Nephron progenitor cell (in vitro differentiated cells): ENCODE measurements at places on chromosomes 11 and 22.
A peak's percentile ranks its signal among the peaks of the same experiment; 100 is the strongest.

- no peak for DNase-seq
Measured at GRCh38 chr22:17162731-17163130, 3.7 kb upstream of the HDHD5 start.

GRCh38 chr22:38071421-38072321, 12.3 kb downstream of the SLC16A8 start:
- no peak for DNase-seq

GRCh38 chr11:63592975-63593395, 21.2 kb downstream of the PLAAT3 start:
- DNase-seq, result peak; percentile 23

- no peak for DNase-seq
Measured at GRCh38 chr11:112260490-112260889, at the start of gene PLET1. Gene PLET1 (minus strand): TSS chr11:112260860. CDS start chr11:112260589, 271 bp downstream.

DNA sequence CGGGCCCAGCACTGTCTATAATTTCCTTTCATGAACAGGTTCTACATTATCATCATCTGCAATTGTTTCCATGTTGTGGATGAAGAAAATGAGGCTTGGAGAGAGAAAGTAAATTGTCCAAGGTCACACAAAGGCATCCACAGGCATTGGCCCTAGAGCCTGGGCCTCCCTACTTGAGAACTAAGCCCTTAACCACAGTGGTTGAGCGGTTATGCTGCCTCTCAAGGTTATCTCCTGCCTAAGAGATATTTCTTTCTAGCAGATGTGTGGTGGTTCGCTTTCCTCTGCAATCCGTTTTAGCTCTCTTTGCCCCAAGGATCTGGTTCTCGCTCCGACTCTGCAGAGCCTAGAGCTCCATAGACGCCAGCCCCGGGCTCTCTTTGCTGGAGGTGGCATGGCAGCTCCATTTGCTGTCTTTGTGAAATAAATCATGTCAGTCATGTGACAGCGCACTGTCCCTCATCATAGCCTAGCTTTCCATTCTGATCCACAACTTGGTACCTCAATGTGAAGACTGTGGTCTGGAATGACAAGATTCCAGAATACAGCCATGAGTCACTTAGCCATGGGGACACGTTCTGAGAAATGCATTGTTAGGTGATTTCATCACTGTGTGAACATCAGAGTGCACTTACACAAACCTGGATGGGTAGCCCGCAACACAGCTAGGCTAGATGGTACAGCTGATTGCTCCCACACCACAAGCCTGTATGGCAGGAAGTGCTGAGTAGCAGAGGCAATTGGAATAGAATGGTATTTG, 27.2 kb downstream of the RPS6KA4 start:
- no peak for DNase-seq

DNA sequence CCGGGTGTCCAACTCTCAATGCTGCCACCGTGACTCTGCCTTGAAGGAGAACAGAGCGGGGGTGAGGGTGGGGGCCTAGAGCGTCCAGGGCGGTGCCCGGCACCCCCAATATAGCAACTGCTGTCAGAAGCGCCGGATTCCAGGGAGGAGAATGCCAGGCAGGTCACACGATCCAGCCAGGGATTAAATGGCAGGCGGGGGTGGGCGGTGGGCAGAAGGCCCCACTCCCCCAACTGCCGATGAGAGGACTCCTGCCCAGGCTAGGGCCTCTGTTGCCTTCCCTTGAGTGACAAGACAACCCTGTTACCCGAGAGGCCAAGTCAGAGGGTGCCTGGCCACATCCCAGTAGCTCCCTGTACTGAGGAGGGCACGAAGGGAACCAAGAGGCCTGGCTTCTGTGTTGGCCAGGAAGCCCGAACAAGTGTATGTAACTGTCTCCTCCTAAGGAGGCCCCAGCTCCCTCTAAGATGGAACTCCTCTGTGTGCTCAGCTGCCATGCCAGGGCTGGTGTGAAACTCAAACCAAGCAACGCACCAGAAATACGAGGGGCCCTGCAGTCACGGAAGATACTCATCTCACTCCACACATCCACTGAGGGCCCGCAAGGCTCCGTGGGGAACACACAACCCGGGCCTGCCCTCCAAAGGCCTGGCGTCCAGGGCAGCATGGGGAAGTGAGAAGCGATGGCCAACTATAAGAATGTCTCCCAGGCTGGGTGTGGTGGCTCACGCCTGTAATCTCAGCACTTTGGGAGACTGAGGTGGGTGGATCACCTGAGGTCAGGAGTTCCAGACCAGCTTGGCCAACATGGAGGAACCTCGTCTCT, 3.0 kb downstream of the PACSIN3 start:
- DNase-seq, result no peak

DNA sequence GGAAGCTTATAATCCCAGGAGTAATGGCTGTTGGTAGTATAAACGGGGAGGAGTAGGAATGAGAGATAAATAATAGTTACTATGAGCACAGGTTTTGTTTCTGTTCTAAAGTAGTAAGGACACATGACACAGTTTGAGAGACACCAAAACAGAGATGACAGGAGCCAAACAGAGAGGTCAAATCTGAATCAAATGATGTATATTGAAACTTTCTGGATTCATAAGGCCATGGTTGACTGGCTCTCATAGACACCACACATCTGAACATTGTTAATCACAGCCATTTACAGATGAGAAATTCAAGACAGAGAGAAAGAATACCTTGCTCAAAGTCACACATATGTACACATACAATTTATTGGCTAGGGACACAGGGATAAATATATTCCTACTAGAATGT, 63.4 kb upstream of the UCP3 start:
- no peak for DNase-seq

GRCh38 chr11:57982776-57983175, 40.9 kb upstream of the OR9Q1 start:
- peak; percentile 14 for DNase-seq
